ENCODE measurements at places on chromosomes 4 and X.

- no peak for DNase-seq
Measured at GRCh38 chr4:126800575-126801141, 832.1 kb upstream of the INTU start.

DNA sequence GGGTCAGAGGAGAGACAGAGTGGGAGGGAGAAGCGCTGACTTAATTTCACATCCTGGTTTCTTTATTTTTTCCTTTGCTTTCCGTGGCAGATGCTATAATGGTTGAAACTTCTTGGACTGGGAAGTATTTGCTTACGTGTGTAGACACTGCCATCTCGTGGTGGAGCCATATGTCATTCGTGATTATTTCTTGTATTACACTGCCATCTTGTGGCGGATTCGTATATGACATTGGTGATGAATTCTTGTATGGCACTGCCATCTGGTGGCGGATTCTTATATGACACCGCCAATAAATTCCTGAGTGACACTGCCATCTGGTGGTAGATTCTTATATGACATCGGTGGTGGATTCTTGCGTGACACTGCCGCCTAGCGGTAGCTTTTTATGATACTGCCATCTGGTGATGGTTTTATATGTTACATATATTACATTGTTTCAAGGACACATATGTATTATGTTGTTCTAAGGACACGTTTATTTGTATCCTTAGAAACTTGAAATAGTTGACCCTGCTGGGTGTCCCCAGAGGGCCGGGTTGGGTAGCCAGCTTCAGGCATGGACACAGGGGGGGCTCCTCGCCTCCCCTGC is 37.3 kb upstream of the CLCN4 start:
- no peak for DNase-seq

DNA sequence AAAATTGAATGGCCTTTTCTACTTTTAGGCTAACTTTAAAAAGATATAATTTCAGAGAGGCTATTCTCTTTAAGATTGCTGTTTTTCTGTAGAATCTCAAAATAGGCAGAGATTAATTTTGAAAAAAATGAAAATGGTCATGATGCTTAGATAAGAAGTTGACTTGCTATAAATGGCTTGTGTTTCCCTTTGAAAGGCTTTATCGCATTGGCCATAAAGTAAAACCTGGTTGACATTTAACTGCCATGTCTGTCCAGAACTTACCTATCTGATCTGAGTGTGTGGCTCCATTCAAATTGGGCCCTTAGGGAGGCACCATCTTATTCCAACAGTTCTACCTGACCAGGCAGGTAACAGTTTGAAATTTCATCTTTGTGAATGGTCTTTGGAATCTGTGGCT is 56.1 kb downstream of the AFF2 start:
- DNase-seq, result no peak

DNA sequence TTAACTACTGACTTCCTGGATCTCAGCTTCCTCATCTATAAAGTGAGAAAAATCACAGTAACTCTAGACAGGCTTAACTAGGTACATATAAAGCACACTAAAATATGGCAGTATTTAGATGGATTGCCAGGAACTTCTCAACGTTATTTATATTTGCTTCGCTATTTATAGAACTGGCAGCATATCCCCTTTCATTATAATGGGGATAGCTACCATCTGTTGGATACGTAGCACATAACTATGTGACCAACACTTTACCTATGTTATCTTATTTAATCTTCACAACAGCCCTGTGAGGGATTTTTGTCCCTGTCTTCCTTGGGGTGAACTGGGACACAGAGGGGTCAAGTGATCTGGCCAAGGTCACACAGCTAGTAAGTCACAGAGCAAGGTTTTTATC is 64.6 kb downstream of the ENPEP start:
- no peak for DNase-seq

GRCh38 chr4:2795300-2795892 is 2.5 kb downstream of the SH3BP2 start:
- DNase-seq, result peak; percentile 58

- DNase-seq, result no peak
Measured at GRCh38 chr4:125703443-125703842, 388.7 kb downstream of the FAT4 start.

GRCh38 chr4:48854982-48855381 is 24.1 kb downstream of the OCIAD1 start:
- DNase-seq, result no peak

DNA sequence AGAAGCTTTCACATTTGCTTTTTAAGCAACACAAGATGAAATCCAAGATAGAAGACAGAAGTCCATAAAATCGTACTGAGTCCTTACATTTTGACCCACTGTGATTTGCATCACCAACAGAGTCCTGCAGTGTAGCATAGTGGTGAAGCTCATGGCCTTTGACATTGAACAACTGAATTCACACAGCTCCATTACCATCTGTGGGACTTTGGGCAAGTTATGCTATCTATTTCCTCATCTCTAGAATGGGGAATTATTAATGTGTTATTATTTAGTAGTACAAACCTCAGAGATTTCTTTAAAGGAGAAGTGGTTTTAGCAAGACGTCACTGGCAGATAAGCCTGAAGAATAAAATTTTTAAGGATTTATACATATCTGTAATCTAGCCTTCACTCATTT is 10.7 kb downstream of the GPRIN3 start:
- no peak for DNase-seq

- no peak for DNase-seq
Measured at GRCh38 chrX:46125111-46125510, 420.1 kb downstream of the ZNF674 start.

- DNase-seq, result no peak
Measured at GRCh38 chr4:156036496-156036895, 82.8 kb upstream of the CTSO start.

- no peak for DNase-seq
Measured at GRCh38 chrX:1308476-1308875, 28.1 kb upstream of the IL3RA start.

DNA sequence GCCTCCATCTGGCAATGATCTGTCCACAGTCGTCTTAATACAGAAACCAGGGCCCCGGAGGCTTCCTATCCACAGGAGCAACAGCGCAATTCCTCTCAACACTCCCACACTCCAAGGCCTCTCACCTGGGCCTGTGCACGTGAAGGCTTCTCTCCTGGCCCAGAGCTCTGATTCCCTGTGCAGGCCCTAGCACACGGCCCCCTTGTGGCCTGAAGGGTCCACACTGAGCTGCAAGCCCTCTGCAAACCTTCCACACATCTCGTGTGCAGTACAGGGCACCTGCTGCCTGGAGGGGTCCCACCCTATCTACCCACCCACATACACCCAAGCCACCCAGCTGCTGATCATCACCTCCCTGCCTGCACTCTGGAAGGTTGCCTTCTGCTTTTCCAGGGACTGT is 150.1 kb upstream of the NUDT10 start:
- DNase-seq, result no peak

GRCh38 chrX:109774136-109774535 is 41.1 kb upstream of the ACSL4 start:
- DNase-seq, result no peak

DNA sequence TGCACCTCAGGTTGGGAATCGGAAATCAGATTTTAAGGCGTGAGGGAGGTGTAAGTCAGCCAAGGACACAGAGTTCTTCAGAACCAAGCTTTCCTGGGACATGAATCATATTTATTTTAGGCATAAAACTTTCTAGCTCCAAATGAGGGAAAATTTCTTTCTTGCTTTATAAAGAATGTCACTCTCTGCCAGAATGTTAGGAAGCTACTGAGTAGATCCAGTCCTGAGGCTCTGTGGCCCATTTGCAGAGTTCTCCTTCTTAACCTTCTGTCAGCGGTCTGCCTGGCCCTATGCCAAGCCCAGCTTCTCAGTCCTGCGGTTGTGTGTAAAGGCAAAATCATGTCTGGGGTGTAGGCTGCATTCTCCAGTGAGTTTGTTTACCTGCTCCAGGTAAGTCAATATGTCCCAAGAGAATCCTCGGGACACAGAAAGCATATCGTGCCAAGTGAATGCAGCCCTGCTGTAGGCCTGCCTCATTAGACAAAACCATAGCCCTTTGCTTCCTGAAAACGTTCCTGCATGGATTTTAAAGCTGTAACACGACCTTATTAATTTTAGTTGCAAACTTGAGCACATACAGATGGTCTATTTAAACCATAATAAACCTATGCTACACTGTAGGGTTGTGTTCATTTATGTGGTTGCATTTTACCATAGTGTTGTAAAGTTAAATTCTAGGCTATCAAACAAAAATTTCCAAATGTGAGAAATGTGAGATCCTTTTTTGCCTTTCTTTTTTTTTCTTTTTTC is 29.2 kb upstream of the CCNI start:
- DNase-seq, result peak; percentile 75

DNA sequence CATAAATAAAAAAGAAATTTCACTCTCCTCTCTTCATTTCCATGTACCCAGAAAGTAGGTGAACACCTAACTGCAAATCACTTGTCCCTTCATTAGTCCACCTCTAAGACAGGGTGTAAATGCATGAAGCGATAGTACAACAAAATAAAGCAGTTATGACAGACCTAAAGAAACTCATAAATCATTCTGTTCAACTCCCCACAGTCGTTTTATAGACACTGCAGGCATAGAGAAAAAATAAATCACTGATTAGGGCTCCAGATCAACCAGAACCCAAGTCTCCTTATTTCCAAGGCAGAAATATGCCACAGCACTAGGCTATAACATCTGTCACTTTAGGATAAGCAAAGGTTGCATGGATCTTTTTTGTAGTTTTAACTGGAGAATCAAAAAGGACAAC is 3.0 kb downstream of the RASGEF1B start:
- no peak for DNase-seq

- DNase-seq, result no peak
Measured at GRCh38 chr4:144318797-144319196, 178.3 kb upstream of the GYPA start.

DNA sequence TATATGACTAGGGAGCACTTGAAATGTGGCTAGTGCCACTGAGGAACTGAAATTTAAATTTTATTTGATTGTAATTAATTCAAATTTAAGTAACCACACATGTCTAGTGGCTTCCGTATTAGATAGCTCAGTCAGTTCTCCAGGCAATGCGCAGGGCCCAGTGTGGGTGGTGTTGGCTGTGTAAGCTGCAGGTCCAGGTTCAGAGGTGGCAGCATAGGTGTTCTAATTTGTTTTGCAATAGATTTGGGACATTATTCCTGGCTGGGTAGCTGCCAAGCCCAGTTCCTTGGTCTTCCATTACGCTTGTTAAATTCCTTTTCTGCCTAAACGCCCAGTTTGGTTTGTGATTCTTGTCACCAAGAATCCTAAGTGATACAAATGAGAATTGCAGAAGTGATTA is 79.5 kb downstream of the FAM184B start:
- DNase-seq, result no peak

DNA sequence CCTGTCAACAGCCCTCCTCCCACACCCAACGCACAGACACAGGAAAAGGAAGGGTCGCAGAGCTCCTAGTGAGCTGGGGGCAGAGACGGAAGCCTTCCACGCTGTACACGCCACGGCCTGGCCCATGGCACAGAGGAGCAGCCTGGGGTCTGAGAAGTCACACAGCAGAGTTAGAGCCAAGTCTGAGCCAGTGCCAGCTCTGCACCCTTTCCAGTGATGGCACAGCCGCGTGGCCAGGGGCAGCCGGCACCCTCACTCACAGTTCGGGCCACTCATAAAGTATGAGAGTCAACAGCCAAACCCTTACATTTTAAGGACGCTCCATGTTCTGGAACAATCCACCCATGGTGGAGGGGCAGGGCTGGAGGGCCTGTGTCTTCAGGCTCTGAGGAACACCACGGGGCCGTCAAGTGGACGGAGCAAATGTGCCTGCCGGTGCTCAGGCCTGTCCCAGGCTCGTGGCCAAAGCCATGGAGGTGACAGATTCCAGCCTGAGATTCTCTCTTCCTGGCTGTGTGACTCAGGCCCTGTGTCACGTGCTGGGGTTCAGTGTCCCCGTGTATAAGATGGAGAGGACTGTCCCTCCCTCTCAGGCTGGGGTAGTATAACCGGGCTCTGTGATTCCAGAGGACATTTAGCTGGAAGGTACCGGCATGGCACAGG is 91.2 kb downstream of the ABLIM2 start:
- DNase-seq, result no peak

- DNase-seq, result no peak
Measured at GRCh38 chr4:26889356-26889755, 28.7 kb downstream of the STIM2 start.

DNA sequence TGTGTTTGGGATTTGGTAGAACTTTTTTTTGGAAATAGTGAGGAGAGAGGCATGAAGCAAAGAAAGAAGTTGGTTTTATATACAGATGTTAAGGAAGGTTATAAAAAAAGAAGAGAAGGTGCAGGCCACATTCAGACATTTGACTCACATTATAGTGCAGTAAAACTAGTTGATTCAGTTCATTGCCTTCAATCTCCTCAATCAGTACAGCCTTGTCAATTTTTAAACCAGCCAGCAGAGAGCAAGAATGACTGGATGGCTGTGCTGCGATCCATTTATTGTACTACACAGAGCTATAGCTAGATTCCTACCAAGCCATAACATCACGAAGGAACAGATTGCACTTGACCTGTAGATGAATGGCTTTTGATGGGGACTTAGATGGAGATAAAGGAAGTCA is 79.7 kb upstream of the LSM6 start:
- no peak for DNase-seq

DNA sequence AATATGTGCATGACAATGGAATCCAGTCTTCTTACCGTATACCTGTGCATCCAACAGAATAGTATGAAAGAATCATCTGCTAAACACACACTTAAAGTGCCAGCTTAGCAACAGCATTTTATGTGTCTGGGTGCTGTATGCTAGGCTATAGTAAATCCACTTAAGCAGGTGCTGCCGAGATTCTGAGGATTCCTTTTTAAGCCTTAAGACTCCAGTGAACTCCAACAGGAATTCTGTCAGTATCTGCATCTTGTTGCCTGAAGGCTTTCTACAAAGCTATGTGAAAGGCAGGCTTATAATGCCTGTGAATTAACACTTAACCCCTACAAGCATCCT is 1076.4 kb upstream of the PABPC4L start:
- no peak for DNase-seq

- DNase-seq, result no peak
Measured at GRCh38 chr4:168039593-168039992, 52.7 kb upstream of the ANXA10 start.

GRCh38 chr4:152065545-152065944 is 304.7 kb upstream of the GATB start:
- no peak for DNase-seq

DNA sequence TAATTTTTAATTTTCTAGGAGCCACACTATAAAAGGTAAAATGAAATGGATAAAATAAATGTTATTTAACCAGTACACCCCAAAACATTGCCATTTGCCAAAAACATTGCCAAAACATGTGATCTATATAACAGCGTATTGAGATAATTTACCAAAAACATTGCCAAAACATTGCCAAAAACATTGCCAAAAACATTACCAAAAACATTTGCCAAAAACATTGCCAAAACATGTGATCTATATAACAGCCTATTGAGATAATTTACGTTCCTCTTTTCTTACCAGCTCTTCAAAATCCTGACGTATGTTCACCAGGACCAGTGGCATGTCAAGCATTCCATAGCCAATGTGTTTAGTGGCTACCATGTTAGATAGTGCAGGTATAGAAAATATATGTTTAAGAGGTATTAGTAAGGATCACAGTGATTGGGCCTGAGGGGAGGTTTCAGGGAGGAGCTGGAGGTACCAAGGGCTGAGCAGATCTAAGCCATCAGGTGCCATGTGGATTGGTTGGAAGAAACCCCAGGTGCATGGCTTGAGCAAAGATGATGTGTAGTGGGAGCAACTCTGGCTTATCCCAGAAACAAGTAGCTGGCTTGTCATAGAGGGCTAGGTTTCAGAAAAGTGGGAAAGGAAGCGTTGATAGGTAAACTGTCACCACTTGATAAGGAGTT is 42.6 kb downstream of the RAPGEF2 start:
- DNase-seq, result no peak

Measured in upper lobe of right lung (tissue), 1 donor.